ENCODE measurements at places on chromosomes 5 and 9. TPM values are rescaled to one million over a fixed set of nuclear protein-coding genes. Genes with fewer than 3 reads are reported as not detected.

FAXDC2 gene
- 9.4 TPM for total RNA-seq

DNA sequence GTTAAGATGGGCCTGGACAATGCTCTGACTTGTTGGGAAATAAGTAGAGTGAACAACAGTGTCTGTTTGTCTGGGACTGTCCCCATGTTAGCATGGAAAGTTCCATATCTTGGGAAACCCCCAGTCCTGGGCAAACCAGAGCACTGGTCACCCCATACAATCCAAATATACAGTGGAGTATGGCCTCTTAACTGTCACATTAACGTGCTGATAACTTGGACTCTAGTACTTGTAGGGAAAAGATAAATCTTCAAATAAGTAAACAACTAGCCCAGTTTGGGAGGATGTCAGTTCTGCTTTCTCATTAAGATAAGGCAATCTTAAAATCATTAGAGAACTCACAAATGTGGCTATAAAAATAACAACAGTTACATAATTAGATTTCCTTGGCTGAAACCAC, 47.6 kb upstream of the JAK2 start:
- no peak for DNase-seq

DNA sequence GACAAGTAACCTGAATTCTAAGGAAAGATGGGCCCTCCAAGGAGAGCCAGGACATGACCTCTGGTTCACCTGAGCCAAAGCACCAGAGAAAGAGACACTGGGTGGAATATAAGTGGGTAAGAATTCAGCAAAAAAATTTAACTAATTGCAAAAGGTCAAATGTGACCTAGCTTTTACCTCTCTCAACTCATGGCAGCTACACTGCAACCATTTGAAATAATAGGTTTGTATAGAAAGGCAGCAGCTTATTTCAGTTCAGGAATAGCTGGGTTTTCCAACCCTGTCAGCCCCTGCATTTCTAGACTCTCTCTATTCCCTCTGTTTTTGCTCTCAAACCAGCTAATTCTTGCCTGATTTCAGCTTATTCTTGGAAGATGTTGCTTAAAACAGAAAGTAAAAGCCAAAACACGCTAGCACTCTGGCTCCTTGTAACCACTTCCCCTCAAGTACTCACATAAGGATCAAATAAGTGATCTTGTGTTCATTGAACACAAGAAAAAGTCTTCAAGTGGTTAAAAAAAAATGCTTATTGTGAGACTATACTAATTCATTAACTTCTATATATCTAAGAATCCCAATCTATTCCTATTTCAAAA, 101.1 kb upstream of the NR4A3 start:
- DNase-seq = peak; percentile 44

DNA sequence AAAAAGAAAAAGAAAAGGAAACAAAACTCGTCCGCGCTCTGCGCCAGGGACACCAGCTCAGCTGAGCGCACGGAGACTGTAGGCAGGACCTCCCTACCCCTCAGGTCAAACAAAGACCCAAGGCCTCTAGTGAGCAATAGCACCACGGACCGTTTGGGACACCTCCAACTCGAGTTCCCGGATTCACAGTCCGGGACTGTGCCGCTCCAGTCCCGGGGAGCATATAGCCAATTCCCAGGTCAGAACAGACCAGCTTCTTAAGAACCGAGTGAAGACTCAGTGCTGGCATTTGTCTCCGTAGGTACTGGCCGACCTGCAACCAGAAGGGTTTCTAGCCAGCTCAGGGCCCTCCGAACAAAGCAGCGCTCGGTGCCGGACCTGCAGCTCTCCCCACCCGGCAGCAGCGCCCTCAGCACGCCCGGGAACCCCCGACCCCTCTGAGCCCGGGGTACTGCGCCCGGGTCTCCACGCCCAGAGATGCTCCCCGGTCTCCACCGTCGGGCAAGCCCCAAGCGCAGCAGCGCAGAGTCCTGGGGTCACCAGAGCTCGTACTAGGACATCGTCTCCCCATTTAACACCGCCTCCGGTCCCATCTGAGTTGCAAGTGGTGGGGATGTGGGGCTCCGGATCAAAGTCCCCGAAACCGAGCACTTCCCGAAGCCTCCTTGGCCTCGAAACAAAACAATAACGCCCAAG, 591 bp downstream of the ABCA1 start:
- DNase-seq = peak; percentile 29

DNA sequence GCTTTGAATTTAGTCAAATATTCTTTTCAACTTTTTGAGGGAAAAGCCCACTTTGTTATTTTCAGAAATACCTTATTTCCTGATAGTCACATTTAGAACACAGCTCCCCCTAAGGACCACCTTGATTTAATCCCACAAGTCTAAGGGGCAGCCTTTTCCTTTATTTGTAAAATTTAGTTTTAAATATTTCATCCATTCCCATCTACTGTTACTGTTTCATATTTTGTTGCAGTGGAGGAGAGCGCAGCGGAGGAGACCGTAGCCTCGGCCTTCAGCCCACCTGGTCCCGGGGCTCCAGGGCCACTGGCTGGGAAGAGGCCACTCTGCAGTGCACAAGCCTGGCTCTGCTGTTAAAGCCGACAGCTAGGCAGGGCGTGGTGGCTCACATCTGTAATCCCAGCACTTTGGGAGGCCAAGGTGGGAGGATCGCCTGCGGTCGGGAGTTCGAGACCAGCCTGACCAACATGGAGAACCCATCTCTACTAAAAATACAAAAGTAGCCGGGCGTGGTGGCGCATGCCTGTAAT, 19.6 kb downstream of the LPCAT1 start:
- no peak for DNase-seq

- no peak for DNase-seq
Observed at GRCh38 chr9:80382211-80382891, 810.6 kb downstream of the TLE4 start.

GRCh38 chr9:29325894-29326293, 1752.6 kb upstream of the C9orf72 start:
- DNase-seq = no peak

- DNase-seq = no peak
Observed at GRCh38 chr9:92780206-92780605, 15.6 kb upstream of the BICD2 start.

DNA sequence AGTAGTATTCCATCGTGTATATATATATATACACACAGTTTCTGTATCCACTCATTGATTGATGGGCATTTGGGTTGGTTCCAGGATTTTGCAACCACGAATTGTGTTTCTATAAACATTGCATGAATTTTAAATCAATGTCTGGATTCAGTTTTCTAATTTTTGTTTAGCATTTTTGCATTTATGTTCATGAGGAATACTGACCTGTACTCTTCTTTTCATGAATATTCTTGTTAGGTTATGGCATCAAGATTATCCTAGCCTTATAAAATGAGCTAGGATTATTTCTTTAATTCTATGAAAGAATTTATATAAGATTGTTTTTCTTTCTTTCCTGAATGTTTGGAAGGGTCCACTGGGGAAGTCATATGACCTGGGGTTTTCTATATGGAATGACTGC, 35.3 kb upstream of the TMEM215 start:
- DNase-seq = no peak

DNA sequence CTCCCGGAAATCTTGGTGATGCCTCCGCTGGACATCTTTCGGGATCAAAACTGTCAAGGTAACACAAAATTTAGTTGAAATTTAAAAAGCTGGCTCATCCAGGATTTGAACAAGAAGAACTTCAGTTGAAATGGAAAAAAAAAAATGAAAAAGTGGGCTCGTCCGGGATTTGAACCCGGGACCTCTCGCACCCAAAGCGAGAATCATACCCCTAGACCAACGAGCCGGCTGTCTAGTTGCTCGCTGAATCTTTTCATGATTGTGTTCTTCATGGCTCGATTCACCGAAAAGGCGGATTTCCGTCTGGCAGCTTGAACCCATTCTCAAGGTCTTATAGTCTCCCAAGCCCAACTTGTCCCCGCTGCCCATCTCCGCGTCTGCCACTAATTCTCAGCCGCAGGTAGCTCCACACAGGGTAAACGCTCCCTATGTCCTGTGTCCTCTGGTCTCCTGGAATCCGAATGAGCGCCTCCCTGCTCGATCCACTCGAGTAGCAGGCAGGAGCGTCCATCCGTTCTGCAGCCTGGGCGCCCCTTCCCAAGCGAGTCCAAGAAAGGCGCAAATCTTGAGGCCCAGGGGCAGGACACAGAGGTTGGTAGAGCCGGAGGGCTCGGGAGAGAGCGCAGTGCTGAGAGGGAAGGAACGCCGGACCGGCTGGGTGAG, 16.2 kb downstream of the TRIM7 start:
- peak; percentile 90 for DNase-seq

DNA sequence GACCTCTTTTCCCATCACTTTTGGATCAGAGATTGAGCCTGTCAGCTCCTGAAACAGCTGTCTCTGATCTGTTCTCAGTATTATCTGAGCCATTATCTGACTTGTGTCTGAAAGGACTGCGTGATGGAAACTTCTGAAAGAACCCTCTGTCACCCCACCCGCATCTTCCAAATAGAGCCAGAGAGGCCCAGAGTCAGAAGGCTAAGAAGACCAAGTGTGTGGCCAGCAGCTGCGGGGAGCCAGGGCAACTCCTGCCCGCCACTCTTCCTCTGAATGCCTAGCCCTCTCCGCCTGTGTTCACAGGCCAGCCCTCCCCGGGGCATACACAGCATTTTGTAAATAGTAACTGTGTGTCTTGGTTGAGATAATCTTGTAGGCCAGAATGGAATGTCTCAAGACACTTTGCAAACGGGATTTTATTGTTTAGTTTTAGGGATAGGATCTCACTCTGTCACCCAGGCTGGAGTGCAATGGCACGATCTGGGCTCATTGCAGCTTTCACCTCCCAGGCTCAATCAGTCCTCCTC, 92.7 kb downstream of the AOPEP start:
- no peak for DNase-seq

- DNase-seq = peak; percentile 91
Observed at GRCh38 chr9:21813575-21814473, 11.4 kb downstream of the MTAP start.
